ENCODE measurements at places on chromosomes 11 and 22. TPM values are rescaled to one million over a fixed set of nuclear protein-coding genes. Genes with fewer than 3 reads are reported as not detected.

TRIM49 gene
- not detected for total RNA-seq

DNA sequence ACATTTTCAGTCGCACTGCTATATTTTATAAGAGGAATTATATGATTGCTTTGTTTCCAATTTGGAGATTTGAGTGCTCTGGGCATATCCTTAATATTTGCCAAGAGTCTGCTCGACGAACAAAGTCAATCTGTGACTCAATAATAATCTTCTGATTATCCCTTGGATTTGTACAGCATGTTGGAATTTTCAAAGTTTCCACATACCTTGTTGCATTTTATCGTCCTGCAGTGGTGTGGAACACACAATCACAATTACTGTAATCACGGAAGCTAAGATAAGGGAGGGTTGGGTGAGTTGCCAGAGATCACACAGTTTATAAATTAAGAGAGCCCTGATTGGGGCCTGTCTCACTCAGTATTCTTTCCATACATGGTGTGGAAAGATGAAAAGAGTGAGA, 189.3 kb downstream of the GUCY1A2 start:
- DNase-seq, result no peak

DNA sequence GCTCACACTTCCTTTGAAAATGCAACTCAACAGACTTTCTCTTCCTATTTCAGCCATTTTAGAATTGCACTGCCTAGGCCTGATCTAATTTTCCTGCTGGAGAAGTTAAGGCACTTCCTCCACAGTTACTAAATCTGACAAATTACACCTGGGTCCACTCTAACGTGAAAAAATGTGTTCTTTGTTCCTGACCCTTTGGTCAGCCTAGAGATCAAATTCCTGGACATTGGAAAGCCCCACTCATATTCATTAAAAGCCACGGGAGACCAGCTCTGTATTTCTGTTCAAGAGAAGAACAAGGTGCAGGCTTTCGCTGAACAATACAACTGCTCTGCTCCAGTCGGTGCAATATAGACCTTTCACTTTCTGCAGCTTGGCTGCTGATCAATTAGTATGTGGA, 96.6 kb downstream of the MPPED2 start:
- no peak for DNase-seq

DNA sequence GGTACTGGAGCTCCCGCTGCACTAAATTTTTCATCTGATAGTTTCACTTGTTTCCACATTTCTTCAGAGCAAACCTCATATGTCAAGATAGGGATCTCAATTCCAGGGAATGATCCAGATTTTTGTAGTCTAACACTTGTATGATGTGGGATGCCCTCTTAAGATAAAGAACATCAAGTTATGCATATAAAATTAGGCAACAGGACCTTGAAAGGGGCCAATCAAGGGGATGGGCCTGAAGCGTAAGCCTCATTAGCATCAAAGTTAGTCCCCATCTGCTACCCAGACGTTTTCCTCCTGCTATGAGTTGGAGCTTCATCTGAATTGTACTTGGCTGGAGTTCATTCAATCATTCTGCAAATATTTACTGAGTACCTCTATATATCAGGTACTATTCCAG, 17.5 kb downstream of the PDGFD start:
- no peak for DNase-seq

DNA sequence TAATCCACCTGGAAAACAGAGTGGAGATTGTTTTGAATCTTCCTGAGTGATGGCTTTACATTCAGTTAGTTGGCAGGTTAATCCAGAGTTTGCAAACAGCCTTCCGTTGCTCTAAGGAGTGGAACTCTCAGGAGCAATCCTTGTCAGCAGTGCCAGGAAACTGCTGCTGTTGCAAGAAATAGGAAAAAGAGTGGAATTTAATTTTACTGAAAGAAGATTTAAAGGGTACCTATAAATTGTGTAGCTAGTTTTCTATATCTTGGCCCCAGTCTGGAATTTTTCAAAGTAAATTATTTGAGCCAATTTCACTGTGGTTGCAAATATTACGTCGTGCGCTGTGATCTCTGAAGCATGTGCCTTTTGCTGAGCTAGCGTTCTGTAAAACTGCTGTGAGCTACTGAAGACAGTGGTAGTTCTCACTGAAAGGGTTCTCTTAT, 55.5 kb upstream of the SLC5A12 start:
- no peak for DNase-seq

OR4D5 gene
- not detected for total RNA-seq
